Tibial nerve (tissue), 4 donors: ENCODE measurements at places on chromosomes 2 and 18. TPM values are rescaled to one million over a fixed set of nuclear protein-coding genes. Genes with fewer than 3 reads are reported as not detected.

- no peak for DNase-seq
Measured at GRCh38 chr2:40087927-40088326, 308.9 kb upstream of the THUMPD2 start.

SLC5A7 gene
- not detected for total RNA-seq

ADRA2B gene
- total RNA-seq = 2.1 TPM

LHCGR gene
- total RNA-seq = 3.6 TPM

- no peak for DNase-seq
Measured at GRCh38 chr2:112665113-112665780, 19.5 kb downstream of the SLC20A1 start.
